Activated T-helper 1 cell treated with anti-CD3 and anti-CD28 coated beads, Interleukin-12 subunit alpha, Interleukin-12 subunit beta, Interleukin-2, Interleukin-4 antibody, amounts not matched to agents 30 ng/mL and 10 ng/mL and 1 ng/mL, durations not matched to agents 14 hours and 24 hours and 36 hours (primary cell): ENCODE measurements at places on chromosomes 11 and 22.
A peak's percentile ranks its signal among the peaks of the same experiment; 100 is the strongest.

- no peak for DNase-seq
These were observed 31.3 kb upstream of the RRM1 start for GRCh38 chr11:4063348-4063747.

DNA sequence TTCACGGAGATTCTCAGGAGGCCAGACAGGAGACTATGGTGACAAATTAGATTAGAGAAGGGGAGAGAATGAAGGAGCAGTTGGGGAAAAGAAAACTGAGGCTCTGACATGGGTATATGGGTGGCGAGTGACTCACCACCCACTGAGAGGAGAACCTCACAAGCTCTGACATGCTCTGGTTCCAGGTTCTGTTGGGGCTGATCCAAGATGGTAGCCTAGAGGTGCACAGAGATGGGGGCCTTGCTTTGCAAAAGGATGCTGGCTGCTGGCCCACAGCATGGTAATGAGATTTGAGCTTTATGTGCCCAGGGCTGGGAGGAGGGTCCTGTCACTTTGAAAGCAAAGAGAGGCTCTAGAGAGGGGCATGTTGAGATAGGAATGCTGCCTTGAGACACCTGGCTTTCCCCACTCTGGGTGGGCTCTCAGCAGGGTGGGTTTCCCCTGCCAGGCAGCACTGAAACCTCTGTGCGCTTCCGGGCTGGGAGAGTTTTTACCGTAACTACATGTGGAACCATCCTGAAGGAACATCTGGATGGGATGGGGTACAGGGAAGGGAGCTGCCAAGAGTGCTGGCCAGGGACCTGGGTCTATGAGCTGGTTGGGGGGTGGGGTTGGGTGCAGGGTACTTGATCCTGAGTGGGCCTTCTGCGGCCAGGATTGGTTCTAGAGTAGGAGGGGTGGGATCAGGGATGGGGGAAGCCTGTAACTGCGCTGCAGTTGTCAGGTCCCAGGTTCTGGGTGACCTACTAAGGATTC, 1.2 kb upstream of the GRK2 start:
- no peak for DNase-seq

GRCh38 chr11:126634963-126635362, 279.5 kb downstream of the ST3GAL4 start:
- DNase-seq: no peak

DNA sequence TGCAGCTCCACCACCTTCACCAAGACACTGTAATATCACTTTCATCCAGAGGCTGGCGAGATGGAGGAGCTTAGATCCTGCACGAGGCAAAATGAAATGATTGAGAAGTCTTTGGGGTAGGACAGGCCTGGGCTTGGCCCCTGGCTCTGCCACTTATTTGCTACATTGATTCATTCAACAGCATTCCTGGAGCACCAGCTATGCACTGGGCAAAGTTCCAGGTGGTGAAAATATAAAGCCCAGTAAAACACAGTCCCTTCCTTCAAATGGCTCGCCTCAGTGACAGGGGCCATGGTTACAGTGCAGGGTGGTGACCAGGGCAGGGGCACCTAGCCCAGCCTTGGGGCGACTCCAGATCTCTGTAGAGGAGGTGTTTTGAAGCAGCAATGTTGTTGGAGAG, 19.7 kb downstream of the ALX4 start:
- DNase-seq: no peak

DNA sequence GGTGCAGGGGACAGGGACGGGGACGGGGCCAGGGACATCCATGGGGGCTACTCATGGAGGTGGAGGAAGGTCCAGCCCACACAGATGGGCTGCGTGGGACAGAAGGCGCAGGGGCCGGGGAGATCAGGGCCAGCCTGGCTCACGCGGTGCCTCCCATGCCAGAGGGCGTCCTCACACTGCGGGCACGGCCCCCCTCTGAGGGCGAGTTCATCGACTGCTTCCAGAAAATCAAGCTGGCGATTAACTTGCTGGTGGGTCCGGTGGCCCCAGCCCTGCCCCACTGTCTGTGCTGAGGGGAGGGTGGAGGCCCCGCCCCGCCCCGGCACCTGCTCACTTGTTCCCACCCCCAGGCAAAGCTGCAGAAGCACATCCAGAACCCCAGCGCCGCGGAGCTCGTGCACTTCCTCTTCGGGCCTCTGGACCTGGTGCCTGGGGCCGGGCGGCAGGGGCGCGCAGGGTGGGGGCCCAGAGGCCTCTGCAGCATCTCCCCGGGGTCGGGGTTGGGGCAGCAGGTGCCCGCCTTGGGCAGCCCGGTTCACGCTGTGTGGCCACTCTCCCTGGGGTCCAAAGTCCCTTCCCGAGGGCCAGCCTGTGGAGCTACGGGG, 15.8 kb downstream of the EPS8L2 start:
- DNase-seq: peak; percentile 28

- DNase-seq: no peak
These were observed 97.5 kb upstream of the CD82 start for GRCh38 chr11:44467931-44468330.

DNA sequence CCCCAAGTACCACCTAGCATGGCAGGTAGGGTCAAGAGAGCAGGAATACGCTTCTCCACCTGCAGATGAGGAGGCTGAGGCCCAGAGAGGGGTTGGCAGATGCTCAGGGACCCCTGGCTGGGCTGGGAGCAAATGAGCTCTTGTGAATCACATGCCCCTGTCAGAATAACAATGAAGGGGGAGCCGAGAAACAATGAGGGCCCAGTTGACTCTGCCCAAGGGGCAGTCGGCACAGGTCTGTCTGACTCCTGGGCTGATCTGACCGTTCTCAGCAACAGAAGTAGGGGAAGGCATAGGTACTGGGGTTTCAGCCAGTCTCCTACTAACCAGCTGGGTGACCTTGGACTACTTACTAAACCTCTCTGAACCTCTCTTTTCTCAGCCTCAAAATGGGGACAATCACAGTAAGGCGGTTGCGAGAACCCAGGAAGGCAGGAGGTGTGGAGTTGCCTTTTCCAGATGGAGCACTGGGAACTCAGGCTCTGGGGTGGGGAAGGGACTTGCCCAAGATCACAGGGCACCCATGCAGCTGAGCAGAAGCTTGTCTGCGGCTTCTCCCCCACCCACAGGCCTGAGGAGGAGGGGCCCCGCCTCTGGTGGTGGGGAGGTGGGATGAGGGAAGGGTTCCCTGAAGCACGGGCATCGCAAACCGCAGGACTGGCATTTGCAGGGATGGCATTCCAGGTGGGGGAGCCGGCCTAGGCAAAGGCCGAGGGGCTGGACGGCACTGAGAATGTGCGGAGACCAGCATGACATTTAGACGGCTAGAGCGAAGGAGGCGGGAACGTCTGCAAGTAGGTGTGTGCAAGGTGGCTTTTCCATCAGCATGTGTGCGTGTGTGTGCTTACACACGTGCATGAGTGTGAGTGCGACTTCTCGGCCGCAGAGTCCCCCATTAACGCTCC, 163.0 kb downstream of the MN1 start:
- DNase-seq: no peak

DNA sequence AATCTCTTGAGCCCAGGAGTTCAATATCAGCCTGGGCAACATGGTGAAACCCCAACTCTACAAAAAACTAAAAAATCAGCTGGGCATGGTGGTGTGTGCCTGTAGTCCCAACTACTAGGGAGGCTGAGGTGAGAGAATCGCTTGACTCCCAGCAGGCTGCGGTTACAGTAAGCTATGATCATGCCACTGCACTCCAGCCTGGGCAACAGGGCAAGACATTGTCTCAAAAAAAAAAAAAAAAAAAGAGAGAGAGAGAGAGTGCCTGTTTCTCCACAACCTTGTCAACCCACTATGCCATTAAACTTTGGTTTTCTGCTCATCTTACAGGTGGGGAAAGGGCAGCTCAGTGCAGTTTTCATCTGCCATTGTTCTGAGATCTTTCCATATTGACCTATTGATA, 5.1 kb downstream of the FOLR3 start:
- no peak for DNase-seq

DNA sequence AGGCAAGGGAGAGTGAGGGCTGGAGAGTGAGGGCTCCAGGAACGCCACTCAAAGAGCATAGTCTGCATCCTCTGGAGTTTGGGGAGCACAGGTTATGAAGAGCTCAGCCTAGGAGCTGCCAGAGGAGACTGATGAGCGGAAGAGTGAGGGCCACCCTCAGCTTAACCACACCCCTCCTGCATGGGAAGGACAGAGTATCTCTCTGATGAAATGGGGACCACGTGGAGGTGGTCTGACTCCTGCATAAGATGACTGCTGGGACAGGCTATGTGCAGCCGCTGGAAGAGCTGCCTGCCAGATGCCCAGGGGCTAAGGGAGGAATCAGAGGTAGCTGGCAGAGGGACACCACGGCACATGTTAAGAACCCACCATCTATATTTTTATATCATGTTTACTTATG, 162.9 kb upstream of the POU2AF2 start:
- no peak for DNase-seq

- no peak for DNase-seq
These were observed 498.2 kb downstream of the KCNA4 start for GRCh38 chr11:29518389-29519174.
